Stimulated activated CD8-positive, alpha-beta memory T cell treated with anti-CD3 and anti-CD28 coated beads, Interleukin-7, amount 100 ng/mL, for 4 hours (primary cell): ENCODE measurements at places on chromosomes 6 and 20.

- no peak for DNase-seq
Observed at GRCh38 chr20:46060301-46060881, 29.4 kb downstream of the NCOA5 start.

DNA sequence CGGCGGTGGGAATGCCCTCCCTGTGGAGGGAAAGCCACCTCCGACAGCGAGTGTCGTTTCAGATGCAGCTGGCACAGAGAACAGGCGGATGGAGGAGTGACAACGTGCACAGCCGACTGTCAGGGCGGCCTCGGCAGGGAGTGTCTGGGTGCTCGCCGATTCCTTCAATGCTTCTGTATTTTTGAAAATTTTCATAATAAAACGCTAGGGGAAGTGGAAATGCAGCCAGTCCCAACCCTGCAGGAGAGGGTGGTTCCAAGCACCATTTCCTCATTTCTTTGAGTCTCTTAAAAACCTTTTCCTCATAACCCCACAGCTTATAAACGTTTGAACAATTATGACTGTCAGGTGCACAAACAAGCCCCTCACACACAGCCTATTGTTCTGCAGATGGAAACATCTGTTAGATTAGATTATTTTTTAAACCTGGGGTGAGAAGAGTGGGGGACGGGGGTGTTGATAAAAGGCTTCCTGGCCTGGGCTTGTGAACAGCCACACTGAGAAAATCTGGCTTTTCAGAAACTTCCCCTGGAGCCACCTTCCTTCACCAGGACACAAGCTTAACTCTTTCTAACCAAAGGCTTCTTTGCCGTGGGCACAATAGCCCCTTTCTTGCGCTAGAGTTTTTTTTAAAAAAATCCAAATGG, 228.9 kb downstream of the ANKRD60 start:
- no peak for DNase-seq

- no peak for DNase-seq
Observed at GRCh38 chr20:40192529-40192928, 496.5 kb downstream of the MAFB start.

- no peak for DNase-seq
Observed at GRCh38 chr6:66931787-66932186, 1224.8 kb upstream of the EYS start.

- DNase-seq = no peak
Observed at GRCh38 chr6:35082733-35083403, 58.3 kb downstream of the TCP11 start.

GRCh38 chr6:11242711-11243110, 10.2 kb upstream of the NEDD9 start:
- no peak for DNase-seq

GRCh38 chr6:2563635-2564034, 187.1 kb downstream of the MYLK4 start:
- DNase-seq = no peak

GRCh38 chr6:45684476-45684875, 306.7 kb upstream of the SUPT3H start:
- DNase-seq = no peak

- DNase-seq = no peak
Observed at GRCh38 chr20:47111576-47111975, 216.9 kb downstream of the EYA2 start.

GRCh38 chr20:48965189-48965910, 43.8 kb downstream of the ARFGEF2 start:
- no peak for DNase-seq

DNA sequence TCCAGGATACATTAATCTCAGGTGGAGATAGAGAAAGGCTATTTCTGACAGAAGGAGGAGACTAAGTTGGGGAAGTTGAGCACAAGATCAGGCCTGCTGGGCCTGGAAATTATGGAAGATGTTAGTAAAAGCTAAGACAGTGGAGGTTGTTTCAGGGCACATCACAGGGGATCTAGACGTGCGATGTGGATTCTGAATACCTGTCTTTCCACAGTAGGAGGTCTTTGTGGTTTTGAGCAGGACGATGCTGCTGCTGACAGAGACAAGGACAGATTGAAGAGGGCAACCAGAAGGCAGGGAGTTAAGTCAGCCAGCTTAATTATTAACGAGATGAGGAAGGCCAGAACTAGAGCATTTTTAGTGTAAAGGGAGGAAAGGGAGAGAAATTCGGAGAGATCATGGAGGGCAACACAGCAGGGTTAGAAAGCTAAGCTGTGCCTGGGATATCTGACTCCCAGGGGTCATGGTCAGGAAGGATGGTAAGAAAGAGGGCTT, 384.9 kb downstream of the MAFB start:
- DNase-seq = no peak

GRCh38 chr20:60872224-60872623, 379.8 kb upstream of the CDH4 start:
- no peak for DNase-seq

DNA sequence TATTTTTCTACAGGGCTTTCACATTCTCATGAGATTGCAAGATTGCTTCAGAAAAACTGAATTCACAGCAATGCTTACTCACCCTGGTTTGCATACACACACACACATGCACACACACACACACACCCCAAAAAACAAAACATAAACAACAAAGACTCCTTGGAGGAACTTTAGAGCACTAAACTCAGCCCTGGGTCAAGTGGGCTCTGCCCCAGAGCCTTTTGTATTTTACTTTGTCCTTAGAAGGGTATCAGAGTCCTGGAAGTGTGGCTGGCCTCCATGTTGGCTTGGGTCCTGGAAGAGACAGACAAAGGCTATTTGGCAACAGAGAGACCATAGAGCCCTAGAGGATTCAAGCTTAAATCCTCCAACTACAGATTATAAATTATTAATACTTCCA, 8.0 kb upstream of the CST9 start:
- no peak for DNase-seq

- DNase-seq = no peak
Observed at GRCh38 chr20:57004416-57004815, 262.0 kb downstream of the BMP7 start.

GRCh38 chr6:113073611-113074191, 726.6 kb downstream of the RFPL4B start:
- DNase-seq = no peak

- DNase-seq = no peak
Observed at GRCh38 chr6:33166811-33167210, 25.5 kb downstream of the COL11A2 start.

DNA sequence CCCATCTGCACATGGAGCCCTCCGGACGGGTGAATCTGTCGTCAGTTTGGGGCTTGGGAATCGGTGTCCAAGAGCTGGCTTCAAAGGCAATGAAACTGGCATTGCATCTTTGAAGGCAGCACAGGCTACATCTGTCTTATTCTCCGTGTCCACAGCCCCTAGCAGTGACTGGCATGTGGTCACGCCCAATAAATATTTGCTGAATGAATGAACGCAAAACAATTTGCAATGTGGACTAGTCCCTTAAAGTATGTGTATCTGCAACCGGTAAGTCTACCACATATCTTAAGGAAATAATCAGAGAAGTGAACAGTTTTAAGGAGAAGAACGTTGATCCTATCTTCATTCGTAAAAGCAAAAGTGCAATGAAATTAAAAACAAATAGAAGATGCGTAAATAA, 8.0 kb upstream of the PMEPA1 start:
- DNase-seq = no peak

DNA sequence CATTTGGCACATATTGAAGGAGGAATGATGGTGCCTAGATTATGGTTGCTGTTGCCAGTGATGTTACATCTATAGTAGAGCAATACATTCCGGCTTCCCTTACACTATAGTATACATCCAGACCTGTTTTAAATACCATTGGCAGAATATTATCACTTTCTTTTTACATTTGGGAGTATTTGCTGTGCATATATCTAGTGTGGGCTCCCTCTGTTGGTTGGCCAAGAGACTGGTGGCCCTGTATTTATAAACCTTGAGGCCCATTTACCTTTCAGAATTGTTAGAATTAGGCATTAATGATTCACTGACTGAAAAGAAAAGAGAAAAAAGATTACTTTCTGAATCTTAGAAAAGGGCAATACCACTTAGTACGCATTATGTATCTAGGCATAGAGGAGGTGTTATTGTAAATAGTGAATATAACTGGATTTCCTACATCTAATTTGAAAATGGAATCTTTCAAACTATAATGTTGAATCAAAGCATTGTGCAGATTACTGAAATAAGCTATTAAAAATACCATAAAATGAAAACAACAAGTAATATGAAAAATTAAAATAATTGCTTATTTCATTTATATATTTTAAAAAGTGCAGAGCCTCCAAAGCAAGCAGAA, 628.8 kb upstream of the MAN1A1 start:
- DNase-seq = no peak

GRCh38 chr6:122007339-122007738, 392.1 kb upstream of the HSF2 start:
- no peak for DNase-seq

- peak; percentile 73 for DNase-seq
Observed at GRCh38 chr6:39166189-39166911, 51.4 kb upstream of the SAYSD1 start.

- no peak for DNase-seq
Observed at GRCh38 chr20:36466089-36466488, 75.2 kb upstream of the MYL9 start.

GRCh38 chr6:89999945-90000825, 105.9 kb downstream of the GJA10 start:
- no peak for DNase-seq

DNA sequence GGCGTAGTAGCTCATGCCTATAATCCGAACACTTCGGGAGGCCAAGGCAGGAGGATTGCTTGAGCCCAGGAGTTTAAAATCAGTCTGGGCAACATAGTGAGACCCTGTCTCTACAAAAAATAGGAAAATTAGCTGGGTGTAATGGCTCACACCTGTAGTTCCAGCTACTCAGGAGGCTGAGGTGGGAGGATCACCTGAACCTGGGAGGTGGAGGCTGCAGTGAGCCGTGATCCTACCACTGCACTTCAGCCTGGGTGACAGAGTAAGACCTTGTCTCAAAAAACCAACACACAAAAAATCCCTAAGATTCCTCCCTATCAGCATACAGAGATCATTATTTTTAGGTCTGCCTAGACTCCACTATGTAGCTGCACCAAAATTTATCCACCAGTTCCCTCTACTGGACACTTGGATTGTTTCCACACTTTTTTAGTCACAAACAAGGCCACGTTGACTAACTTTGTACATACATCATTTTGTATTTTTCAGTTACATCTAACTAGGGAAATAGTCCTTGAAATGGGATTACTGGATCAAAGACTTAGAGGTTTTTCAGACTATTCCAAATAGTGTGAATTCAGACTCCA, 3.6 kb upstream of the PHF1 start:
- DNase-seq = no peak

DNA sequence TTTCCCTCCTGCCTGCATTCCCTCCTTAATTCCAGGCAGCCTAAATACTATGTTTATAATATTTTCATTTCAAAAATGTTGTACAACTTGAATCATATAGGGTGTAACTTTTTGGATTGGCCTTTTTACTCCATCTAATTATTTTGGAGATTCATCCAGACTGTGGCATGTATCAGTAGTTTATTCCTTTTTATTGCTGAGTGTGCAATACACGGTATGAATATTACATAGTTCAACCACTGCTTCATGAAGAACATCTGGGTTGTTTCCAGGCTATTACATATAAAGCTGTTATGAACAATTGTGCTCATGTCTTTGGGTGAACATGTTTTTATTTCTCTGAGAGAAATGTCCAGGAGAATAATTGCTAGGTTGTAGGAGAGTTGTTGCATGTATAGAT, 253.5 kb upstream of the SLC35B3 start:
- DNase-seq = no peak

DNA sequence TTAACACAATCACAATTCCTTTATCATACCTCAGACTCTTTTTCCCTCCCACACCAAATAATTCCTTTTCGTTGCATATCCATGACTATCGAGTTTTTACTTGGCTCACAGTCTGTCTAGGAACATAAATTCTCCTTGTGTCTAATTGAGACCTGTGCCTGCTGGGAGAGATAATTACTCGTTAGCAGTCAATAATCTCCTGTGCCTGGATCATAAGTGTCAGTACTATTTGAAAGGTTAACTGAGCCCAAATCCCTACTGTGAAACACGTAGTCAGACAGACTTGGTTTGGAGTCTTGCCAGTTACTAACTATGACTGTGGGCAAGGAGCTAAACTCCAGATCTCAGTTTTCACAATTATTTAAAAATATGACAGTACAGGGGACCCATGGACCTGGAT, 5.7 kb upstream of the CTNNBL1 start:
- no peak for DNase-seq

- no peak for DNase-seq
Observed at GRCh38 chr20:20233041-20233514, 134.8 kb upstream of the INSM1 start.

DNA sequence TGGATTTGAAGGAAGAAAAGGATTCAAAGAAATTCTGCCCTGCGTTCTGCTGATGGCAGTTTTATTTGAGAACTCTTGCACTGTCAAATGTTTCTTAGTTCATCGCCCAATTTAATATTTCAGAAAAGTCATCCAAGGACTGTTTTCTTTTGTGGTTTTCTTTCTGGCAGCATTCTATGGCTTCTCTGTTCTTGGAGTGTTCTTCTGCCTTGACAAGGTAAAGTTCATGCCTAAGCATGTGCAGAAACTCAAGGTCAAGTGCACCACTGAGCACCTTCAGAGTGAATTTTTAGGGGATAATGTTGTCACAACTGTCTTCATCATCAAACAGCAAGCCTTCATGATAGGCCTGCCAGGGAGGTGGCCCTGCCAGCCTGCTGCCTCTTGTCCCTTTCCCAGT, 225.6 kb downstream of the PLCB1 start:
- DNase-seq = no peak

- DNase-seq = no peak
Observed at GRCh38 chr20:1272368-1273100, 6.4 kb downstream of the SNPH start.

- DNase-seq = no peak
Observed at GRCh38 chr6:44068607-44069296, 58.5 kb downstream of the MRPL14 start.

DNA sequence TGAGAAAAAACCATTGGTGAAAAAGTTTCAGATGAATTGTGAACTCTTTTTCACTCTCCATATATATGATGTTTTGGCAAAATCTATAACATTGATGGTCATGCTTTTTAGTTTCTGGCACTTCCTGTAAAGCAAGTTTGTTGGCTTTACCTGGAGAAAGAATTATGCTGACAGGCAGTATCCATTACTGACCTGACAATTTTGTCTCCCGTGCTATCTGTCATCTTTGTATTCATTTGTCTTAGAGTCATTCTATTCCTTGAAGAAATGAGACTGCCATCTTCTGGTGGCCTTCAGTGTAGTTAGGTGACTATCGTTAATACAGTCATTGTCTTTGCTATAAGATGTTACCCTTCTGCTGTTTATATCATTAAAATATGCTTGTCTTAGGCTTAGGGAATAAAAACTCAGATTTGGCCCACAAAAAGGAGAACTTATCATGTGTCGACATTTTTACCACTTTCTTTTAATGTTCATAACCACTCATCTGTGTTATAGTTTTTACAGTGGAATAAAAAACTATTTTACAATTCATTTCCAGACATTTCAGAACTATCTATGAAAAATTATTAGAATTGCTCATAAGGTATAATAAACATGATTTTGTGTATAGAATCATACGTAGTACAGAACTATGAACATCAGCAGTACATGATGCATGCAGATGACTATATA, 707.0 kb downstream of the EPM2A start:
- DNase-seq = no peak
